Activated CD4-positive, CD25-positive, alpha-beta regulatory T cell treated with anti-CD3 and anti-CD28 coated beads, Interleukin-2, amount 50 U/mL, for 24 hours (primary cell): ENCODE measurements at places on chromosomes 3 and 15.

DNA sequence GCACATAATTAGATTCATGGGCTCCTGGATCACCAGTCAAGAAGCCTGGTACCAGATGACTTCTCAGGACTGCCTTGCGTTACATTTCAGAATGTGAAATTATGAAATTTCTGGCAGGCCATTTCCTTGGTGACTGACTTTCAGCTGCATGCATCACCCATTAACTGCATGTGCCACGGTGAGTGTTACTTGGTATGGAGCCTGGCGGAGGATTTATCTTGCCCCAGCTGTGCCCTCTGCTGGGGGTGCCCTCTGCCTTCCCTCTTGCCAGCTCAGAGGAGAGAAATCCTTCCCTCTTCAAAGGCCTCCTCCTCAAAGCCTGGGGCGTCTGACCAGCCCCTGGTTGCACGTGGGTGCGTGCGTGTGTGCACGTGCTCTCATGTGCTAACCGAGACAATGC is 57.7 kb upstream of the CTSH start:
- ATAC-seq: no peak

- no peak for ATAC-seq
Observed at GRCh38 chr3:61358364-61358763, 107.1 kb upstream of the FHIT start.

DNA sequence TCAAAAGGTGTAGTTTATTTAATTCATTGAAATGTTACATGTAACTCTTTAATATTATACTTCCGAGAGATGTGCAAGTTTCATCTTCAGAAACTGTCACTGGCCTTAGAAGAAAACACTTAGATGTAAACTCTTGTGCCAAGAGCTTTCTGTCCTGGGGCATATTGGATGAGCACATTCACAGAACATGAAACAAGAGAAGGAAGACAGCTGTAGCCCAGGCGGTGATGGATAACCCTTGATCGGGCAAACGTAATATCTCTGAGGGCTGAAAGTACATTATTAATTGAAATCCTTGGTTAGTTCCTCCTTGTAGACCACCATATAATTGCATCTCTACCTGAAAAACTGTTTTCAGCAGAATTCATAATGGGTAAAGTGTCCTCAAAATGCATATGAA is 67.4 kb downstream of the MECOM start:
- no peak for ATAC-seq

GRCh38 chr3:102016417-102016816 is 167.1 kb downstream of the NFKBIZ start:
- ATAC-seq: no peak

- peak; percentile 47 for ATAC-seq
Observed at GRCh38 chr3:125437631-125438435, 62.7 kb upstream of the ZNF148 start.
